ENCODE measurements at places on chromosomes 3 and 15.

GRCh38 chr15:90561344-90562244, 31.9 kb downstream of the CRTC3 start:
- no peak for DNase-seq

- DNase-seq: no peak
These were observed 81.7 kb downstream of the CEP63 start for GRCh38 chr3:134567605-134568004.

DNA sequence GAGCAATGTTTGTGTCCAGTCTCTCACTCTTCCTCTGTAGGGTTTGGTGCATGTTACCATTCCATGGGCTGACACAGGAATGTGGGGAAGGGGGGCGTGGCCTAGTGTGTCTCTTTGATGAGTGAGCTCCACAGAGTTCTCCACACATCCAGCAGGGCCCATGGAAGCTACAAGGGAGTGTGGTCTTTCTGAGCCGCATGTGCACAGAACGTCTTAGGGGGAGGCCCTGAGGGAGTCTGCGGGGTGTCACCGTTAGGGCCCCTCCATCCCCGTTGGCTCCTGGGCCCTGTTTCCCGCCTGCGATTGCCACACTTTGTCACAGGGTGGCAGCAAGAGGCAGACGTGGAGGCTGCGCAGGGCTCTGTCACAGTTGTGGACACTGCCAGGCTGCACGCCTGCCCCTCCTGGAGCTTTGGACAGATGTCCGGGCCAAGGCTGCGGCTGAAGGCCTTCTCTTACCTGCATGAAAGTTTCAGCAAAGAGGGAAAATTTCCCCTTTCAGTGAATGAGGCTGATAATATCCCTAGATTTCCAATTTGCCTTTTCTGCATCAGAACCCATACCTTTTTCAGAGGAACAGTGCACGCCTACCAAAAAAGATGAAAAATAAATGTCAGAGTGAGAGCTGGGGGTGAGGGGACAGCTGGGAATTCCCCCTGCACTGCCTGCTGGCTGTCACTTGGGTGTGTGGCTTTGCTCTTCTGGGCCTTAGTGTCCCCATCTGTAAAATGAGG, 24.3 kb downstream of the CACNA2D3 start:
- DNase-seq: no peak

DNA sequence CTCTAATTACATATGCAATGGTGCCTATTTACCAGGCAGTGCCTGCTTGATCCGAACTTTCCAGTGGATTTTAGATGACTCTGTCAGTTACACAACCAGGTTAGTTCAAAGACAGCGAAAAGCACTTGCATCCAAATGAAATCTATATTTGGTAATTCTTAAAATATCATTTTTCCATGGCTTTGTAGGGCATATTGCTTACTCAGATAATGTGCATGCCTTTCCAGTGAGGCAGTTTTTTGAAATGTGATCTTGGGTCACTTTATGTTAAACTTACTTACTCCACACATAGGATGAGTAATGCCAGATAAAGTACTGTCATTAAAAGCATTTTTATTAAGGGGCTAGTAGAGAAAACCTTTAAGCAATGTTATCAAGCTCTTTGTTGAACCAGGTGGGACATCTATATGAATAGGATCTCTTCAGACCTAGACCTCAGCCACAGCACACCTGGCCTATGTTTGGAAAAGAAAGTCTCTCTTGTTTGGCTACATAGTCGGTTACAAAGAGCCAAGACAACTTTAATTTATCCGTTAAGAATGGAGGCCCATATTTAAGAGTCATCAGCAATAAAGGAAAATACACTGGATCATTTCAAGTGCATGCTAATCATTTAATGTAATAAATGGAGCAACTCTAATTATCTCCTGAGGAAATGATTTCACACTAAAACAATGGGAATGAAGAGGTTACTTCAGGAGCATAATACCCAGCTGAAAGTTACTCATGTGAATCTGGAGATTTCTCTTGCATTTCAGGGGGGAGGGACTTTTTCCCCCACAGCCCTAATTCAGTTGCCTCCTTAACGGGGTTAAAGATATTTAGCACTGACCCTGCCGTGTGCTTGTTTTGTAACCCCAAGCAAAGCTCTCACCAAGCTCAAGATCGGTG, 56.3 kb upstream of the TMCO5A start:
- DNase-seq: no peak

DNA sequence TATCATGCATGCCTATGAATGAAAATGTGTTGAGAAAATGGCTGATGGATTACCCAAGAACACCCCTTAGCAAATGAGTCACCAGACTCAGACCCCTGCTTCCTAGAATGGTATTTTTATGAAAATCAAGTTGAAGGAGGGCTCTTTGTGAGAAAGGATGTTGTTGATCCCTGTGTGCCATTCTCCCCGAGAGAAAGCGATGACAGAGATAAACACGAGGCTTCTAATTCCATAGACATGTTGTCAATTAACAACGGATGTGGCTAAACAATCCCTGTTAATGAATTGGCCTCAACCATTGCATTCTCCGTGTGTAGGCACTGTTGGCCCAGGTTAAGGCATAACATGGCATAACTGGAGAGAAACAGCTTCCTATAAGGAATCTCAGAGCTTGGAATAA, 5.8 kb upstream of the OXTR start:
- no peak for DNase-seq

DNA sequence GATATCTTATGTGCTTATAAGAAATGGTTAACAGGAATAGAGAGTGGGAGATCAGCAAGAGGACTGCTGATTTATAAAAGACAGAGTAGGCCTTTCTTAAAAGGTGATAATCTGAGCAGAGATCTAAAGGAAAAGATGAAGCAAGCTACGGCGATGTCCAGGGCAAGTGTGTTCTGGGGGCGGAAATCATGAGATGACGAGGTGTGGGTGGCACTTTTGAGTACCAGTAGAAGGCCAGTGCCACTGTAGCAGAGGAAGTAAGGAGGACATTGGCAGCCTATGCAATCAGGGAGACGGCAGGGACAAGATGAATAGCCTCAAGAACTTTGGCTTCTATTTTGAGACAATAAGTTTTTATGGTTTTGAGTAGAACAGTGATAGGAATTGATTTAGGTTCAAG, 492.4 kb downstream of the FHIT start:
- no peak for DNase-seq

- DNase-seq: no peak
These were observed at the start of gene HHLA2 for GRCh38 chr3:108296239-108296638. Gene HHLA2 (plus strand): TSS chr3:108296548. CDS start chr3:108351814, 55,266 bp downstream.

GRCh38 chr3:38046027-38046426, 7.0 kb downstream of the DLEC1 start:
- no peak for DNase-seq

- DNase-seq: no peak
These were observed 63.3 kb downstream of the ATP1B3 start for GRCh38 chr3:141939759-141940158.

- DNase-seq: no peak
These were observed 60.8 kb upstream of the SNRPA1 start for GRCh38 chr15:101355678-101356464.

- DNase-seq: no peak
These were observed 50.3 kb upstream of the SLC6A6 start for GRCh38 chr3:14352002-14352627.

DNA sequence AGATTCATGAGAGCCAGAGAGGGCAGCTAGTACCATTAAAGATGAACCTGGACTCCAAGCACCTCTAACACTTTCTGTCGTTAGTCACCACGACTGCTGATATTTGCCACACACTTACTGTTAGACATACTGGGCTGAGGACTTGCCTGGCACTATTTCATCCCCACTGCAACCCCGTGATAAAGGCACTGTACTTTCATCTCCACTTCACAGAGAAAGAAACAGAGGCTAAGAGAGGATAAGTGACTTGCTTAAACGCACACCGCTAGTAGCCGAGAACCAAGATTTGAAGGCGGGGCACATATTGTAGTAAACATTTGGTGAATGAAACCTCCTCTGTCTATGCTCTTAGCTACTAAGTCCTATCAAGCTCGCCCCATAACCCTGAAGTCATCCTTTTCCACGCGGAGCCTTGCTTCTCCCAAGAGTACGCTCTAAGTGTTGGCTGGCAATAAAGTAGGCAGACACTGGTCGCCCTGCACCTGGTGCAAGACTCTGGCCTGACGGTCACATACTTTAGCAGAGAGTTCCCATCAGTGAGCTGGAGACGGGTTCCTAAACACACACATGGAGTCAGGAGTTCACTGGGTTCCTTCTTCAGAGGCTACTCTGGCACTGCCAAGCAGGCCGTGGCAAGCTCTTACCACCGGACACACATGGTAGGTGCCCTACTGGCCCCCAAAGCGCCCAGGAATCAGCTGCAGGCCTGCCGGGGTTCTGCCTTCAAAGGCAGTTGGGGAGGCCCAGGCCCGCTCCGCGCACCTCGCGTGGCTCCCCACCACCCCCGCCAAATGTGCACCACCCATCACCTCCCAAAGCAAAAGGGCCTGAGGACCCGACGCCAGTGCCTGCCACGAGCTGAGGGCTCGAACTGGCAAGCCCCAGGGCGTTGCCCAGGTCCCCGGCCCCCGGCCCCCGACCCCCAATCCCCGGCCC, 951 bp downstream of the POMGNT2 start:
- DNase-seq: no peak

DNA sequence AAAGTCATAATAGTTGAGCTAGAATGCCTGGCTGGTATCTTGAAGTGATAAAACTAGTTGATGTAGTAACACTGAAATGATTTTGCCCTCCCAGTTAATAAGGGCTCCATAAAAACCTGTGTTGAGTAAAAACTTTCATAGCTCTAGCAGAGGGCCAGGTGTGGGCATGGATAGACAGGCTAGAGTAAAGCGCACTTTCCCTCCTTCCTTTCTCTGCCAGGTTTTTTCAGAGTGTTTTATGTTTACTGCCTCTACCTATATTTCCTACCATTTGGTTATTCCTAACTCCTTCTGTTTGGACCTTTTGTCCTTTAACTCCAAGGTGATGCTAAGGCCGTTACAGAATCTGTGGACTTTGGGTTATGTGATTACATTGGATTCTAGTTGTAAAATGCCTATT, 25.3 kb downstream of the CHD2 start:
- DNase-seq: no peak

DNA sequence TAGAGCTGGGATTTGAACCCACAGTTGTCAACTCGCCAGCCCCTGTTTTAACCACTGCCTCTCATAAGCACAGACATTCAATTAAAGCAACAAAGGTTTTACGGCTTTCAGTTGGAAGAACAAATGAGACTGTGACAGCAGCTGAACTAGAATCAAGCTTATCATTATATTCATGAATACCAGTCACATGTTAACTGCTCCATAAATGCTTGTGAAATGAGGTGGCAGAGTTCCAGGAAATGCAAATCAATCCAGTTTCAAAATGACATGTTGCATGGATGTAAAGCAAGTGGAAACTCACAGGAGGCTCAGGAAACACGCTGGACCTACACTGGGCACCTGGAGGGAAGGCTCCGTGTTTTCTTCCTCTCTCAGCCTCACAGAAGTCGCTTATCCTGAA, 3.9 kb downstream of the GP5 start:
- no peak for DNase-seq

DNA sequence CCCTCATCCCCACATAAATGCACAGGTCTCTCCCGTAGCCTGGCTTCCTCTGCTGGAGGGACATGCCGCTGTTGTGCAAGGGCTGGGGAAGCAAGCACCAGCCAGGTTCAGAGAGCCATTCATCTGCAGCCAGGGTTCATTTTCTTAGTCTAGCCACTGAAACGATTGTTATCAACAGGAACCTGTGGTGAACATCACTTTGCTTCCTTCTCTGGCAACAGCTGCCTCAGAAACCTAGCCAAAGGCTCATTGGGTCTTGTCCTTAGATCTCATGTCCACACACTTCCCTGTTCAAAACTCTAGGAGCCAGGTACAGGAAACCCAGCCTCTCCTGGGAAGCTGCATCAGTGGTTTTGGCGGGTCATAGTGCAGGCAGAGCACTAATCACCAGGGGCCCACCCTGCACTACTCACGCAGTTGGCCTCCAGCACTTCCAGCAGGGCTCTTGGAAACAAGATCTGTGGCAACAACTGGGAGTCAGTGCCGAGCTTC, 47.0 kb downstream of the OXNAD1 start:
- DNase-seq: peak; percentile 52

DNA sequence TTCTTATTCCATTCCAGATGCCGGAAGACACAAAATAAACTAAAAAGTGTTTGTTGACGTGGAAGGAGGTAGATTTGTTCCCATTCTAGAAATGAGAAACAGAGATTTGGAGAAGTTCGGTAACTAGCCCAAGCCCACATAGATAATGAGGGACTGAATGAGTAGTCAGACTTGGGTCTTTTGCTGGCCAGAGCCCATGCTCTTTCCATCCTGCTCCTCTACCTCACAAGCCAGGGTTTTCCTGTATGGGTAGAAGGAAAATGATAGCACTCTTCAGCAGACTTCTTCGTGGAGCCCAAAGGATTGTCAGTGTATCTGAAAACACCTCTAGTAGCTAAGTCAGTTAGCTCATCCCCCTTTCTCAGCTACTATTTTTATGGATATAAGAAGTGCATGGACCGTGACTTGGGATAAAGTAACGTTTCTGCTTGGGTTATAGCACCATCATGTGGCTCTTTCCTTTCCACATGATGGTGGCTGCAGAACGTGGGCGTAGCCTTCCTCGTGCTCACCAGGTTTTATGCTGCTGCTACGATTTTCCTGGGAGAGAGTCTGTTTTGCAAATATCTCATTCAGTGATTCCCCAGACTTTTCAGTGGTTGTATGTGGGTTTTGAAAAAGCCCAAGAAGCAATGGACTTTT, 84.6 kb downstream of the DGKG start:
- DNase-seq: no peak

DNA sequence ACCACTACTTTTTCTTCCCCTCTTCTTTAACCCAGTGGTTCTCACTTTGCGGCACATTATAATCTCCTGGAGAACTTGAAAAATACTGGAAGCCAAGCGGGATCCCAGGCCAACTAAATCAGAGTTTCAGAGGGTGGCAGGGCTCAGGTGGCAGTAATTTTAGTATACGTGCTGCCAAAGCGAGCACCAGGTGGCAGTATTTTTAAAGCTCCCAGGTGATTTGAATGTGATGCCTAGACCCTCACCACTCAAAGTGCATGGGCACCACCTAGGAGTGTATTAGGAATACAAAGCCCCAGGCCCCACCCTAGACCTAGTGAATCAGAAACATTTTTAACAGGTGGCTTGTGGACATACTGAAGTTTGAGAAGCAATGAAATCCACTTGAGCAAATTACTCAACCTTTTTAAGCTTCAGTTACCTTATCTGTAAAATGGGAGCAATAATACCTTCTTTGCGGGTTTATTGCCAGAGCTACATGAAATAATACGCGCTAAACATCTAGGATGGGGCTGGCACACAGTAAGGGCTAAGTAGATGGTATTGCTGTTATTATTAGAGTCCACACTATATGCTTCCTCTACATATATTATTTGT, 8.3 kb downstream of the B3GALNT1 start:
- DNase-seq: no peak

GRCh38 chr15:73912030-73912596, 14.1 kb upstream of the LOXL1 start:
- no peak for DNase-seq

DNA sequence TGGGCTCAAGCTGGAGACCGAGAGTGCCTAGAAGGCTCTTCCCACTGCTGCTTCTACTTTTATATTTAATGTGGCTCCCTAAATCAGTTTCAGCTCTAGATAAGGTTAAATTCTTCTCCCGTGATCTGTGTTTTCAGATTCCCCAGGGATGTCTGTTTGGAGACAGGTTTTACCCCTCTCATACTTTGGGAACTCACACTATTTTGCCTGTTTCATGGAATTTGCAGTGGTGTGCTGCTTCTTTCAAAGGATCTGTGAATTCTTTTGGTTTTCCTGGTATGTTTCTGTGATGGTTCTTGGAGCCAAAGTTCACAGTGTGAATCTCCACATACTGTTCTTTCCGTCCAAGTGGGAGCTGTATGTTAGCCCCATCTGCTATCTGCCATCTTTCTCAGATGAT, 238.3 kb upstream of the SLITRK3 start:
- DNase-seq: no peak

Measured in activated effector memory CD4-positive, alpha-beta T cell treated with Interleukin-2 at 50 U/mL for 16 hours (primary cell).